OCI-LY7 (cell line): ENCODE measurements at places on chromosomes 2 and 18.

- DNase-seq = no peak
These were observed 23.2 kb upstream of the GREB1L start for GRCh38 chr18:21218862-21219261.

DNA sequence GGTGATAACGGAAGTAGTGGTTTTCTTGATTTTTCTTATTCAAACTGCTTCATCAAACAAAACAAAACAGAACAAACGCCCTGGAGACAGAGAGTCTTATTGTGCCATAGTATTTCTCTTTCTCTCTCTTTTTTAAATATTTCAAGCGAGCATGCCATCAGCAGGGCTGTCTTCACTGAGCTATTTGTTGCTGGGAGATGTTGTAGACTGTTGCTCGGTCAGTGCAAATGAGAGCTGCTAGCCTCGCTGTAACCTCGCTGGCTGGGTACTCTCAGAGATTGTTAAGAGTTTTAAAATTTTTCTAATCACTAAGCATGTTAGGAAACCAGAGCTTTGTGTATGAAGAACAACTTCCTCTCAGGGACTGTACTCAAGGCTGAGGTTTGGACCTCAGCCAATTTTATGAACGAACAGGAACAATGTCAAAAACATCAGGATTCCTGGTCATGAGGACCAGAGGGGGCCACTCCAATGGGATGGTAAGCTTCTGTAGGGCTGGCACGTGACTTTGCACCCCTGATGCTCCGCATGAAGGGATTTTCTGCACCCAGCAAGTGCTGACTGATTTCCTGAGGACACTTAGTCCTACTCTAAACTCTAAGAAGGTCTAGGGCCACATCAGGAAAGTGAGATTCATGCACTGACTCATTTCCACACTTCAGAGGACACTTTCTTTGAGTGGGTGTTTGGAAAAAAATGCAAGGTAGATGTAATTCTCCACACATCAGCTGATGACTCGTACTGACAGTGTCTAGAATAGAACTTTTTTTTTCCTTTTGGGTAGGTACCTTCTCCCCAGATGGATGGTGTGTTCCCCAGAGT is 59.8 kb upstream of the IL1R1 start:
- DNase-seq = no peak

DNA sequence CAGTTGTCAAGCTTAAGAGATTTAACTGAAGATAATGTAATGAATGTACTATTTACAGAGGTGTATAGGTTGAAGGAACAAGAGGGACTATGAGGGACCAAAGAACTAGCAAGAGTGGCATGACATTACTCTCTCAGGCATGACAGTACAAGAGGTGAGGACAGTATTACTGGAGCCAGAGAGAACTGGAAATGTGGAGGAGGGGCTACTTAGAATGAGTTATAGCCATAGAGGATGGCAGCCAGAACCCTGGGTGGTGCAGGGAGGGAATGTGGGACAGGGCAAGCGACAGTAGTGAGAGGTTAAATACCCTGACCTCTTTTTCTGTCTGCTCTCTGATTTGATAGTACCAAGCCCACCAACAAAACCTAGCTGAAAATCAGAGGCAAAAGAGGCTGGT is 122.6 kb upstream of the UGP2 start:
- DNase-seq = no peak

DNA sequence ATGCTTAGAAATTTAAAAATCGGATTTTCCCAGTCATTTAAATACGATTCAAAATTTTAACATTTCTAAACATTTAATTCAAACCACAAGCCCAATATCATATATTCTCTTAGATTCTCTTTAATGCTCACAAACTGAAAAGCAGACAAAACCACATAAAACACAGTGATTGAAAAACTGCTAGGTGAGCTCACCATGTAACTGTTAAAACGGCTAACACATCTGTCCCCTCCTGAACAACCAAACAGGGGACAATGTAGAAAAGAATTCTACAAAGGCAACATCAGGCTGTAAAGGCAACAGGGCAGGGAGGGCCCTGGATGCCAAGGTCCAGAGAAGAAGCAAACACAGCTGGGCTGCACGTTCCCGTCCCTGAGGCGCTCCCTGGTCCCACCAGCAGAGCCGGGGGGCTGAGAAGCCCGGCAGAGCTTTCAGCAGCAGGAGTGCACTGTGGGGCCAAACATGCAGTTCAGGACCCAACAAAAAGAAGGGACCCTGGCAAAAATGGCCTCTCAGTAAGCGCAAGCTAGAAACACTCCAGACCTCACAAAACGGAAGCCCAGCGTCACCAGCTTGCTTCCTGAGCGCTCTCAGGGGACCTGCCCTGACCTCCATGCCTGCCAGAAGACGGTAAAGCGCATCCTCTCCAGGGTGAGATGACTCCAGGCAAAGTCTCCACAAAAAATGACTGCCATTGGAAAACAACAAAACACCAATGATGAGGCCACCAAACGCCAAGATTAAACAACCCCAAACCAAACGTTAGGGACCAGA is 40.5 kb downstream of the NDUFA10 start:
- no peak for DNase-seq

GRCh38 chr2:96866586-96866985 is 3.3 kb downstream of the SEMA4C start:
- DNase-seq = no peak

DNA sequence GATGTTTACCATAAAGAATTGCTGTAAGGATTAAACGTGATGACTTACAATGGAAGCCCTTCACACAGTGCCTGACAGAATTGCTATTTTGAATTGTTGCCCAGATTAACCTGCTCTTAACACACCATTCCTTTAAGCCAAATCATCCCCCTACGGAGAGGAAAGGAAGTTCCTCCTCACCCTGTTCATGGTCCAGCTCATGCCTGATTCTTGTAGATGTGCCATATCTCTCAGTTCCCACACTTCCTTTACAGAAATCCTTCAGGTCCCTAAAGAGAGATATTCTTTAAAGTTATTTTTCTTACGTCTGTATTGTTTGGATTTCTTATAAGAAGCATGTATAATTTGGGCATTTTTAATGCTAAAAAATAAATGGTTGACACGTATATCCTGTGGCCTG is 127.5 kb upstream of the DAPL1 start:
- DNase-seq = no peak

- peak; percentile 32 for DNase-seq
These were observed 14.8 kb downstream of the MBD2 start for GRCh38 chr18:54209471-54210180.

- DNase-seq = no peak
These were observed 641.9 kb downstream of the SLC4A3 start for GRCh38 chr2:220269367-220269766.

DNA sequence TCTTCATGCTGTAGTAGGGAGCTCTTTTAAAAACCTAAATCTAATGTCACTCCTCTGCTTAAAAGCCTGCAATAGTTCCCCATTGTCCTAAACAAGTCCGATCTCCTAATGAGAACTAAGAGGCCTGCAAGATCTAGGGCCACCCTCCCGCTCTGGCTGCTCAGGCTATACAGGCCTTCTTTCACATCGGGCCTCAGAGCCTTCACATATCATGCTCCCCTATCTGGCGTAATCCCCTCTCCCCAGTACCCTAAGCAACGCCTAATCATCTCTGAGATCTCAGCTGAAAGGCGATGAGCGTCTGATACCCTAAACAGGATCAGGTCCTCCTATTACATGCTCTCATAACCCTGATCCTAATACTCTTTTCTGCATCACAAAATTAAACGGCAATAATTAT is 1.9 kb downstream of the MAP4K3 start:
- no peak for DNase-seq

DNA sequence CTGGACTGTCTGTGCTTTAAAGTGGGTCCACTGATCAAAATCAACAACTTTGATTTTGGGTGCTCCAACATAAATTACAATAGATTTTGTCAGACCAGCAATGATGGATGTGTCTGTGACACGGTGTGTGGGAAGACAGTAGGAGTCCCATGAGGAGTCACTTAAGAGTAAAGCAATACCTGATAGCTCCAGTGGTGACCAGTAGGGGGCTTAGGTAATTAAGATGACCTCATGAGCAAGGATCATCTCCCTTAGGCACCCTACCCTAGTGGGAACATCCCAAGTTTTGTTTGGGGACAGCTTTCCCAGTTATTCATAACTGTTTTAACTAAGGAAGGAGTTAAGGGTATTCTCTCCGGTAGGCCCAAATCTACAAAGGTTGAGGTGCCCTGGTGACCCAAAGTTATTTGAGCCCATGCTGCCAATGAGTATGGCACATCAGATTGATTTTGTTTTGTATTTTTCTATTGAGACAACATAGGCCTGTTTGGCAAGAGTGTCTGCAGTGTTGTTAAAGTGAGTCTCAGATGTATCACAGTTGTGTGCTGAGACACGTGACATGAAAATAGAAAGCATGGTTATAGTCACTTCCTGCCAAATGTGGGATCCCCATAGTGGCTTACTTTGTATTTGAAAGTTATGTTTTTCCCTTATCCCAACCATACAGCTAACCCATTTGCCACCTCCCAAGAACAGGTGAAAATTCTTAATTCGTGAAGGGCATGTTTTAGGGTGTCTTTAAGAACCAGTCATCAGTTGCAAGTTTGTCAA is 1337.6 kb upstream of the SLC39A10 start:
- peak; percentile 16 for DNase-seq

GRCh38 chr2:133768658-133769435 is 200.6 kb upstream of the NCKAP5 start:
- no peak for DNase-seq

DNA sequence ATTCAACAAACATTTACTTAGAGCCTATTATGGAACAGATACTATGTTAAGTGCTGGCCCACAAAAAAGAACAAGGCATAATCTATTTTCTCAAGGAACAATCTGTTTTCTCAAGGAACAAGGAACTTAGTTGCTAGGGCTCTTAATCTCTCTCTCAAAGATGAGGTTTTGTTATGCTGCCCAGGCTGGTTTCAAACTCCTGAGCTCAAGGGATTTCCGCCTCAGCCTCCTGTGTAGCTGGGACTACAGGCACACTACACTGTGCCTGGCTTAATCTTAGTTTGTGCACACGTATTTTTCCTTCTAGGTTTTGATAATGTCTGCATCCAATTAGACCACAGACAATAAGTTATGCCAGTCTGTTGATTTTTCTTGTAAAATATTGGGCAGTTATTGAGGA is 89.5 kb downstream of the PTH2R start:
- no peak for DNase-seq

GRCh38 chr18:46301571-46301970 is 197.4 kb downstream of the HAUS1 start:
- DNase-seq = no peak

DNA sequence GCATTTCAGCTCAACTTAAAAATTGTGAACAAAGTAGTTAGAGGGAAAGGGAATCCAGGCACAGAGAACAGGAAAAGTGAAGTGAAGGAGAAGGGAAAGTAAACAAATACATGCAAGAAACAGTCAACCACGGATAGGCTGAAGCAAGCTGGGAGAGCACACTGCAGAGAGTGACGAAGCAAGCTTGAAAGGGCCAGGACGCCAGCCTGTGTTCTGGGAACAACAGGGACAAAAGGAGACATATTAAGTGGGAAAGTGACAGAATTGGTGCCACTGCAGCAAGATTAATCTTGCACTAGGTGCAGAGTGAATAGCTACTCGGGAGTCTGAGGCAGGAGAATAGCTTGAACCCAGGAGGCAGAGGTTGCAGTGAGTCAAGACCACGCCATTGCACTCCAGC is 197.3 kb downstream of the SOX11 start:
- DNase-seq = no peak

DNA sequence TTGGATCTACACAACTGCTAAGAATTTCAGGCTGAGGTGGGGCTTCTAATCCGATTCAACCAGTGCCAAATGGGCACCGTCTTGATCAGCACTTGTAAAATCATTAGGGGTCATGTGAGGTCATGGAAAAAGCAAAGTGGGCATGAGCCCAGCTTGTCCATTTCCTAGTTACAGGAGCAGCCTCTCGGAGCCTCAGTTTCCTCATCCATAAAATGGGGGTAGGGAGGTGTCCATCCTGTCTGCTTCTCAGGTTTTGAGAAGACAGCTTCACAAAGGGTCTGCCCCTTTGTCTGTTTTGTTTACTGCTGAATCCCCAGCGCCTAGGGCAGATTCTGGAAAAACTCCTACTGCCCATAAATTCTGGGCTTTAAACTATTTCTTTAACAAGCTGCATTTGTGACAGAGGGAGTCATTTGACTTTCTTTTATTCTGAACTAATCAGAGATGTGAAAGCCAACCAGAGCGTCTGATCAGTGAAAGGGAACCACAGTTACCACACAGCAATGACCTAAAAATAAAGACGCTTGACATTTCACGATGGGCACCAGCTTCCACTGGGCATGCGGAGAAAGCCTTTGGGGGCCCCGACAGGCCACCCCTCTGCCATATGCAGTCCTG is 38.9 kb downstream of the DNMT3A start:
- DNase-seq = no peak
